ENCODE measurements at places on chromosomes 6 and 20.
A peak's percentile ranks its signal among the peaks of the same experiment; 100 is the strongest.

GRCh38 chr20:23437126-23437899 lies 2.2 kb upstream of the CSTL1 start:
- DNase-seq = no peak

DNA sequence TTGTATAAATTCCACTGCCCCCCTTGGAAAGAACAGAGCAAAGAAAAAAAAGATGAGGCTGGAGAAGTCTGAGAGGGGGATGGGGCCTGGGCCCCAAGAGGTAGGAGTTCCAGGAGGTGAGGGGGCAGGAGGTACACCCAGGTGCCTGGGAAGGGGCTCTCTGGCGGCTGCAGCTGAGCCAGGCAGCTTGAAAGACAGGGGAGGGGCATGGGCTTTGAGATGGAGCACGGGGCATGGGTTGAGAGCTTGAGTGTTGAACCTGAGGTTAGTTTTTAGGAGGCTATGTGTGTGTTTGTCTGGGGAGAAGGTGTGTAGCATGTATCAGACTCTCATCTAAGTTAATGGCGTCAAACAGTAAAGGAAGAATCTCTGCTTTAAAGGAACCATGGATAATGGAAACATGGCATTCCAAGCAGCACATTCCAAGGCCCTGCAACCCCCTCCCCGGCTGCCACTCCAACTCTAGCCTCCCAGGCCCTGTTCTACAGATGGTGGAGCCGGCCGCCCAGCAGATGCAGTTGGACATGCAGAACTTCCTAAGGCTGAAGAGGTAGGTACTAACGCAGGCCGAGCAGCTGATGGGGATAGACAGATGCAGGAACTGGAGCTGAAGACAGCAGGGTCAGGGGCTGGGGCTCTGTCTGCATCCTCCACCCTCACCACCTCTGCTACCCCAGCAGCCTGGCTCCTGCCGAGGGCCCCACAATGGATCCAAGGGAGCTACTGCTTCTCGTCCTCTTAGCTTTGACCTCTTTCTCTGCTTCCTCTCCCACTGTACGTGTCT lies 42.1 kb downstream of the MDFI start:
- DNase-seq = no peak

DNA sequence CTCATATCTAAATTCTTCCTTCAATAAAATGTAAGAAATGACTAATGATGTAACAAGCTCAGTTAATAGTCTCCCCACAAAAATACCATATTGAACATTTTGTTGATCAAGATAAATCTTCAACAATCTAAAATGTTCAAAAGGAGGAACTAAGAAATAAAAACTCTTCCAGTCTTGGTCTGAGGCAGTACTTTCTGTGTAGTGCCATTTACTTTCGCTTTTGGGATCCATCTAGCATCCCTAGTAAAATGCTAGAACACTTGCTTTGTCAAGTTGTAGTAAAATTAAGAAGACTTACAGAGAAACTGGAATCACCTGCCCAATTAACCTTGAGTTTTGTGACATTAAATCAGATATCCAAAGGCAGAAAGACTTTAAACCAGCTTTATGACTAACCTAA lies 246.4 kb downstream of the KHDRBS2 start:
- DNase-seq = no peak

DNA sequence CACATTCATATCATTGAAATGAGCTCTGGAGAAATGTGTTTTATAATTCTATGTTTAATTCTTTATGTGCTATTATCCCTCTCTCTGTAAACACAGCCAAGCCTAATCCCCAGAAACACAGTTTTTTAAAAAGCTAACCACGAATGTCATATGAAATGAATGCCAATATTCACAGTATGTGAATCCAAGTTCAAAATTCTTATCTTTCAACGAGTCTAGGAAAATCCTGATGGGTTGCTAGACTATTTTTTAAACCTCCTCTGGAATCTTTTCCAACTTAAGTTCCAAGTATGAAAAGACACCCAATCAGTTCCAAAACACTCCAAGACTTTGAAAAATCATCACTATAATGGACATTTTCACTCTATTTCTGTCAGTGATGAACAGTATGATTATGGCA lies 689.3 kb downstream of the HACE1 start:
- no peak for DNase-seq

DNA sequence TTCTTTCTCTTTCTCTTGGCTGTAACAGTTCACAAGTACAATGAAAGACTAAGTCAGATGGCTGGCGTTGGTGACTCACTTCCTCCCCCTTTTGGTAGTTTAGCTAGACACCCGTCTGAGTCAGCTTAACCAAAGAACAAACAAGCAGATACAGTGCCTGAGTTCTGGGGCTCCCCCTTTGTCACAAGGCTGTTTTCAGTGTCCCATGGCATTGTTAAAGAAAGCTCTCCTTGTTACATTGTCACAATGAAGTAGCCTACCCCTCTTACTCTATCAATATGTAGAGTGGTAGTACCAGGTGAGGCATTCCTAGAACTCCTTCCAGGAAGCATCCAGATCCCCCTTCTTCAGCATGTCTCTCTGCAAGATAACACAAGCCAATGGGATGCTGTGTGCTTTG lies 38.6 kb downstream of the KIAA0408 start:
- peak; percentile 65 for DNase-seq

GRCh38 chr6:47146431-47147174 lies 104.5 kb upstream of the ADGRF1 start:
- peak; percentile 7 for DNase-seq

- no peak for DNase-seq
Measured at GRCh38 chr6:110355727-110356126, 2.4 kb downstream of the METTL24 start.

DNA sequence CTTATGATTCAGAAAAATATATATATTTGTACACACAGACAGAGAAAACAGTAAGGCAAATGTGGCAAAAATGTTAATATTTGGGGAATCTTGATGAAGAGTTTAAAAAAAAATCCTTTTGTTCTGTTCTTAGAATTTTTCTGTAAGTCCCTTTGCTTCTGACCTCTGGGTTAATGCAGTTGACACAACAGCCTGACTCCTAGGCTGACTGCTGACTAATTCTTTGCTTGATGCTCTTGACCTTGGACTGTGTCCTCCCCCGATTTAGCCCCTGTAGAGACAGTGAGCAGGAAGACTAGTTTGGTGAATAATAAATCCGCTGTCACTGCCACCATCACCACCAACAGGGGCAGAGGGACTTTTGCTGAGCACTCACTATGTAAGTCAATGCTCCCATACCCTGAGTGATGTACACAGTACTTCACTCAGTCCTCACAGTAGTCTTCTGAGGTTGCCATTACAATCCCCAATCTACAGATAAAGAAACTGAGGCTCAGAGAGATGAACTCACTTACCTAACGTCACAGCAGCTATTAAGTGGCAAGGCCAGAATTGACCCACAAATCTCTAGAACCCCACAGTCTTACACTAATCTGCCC lies 71.7 kb downstream of the SNX5 start:
- DNase-seq = no peak

GRCh38 chr6:134041093-134041492 lies 11.3 kb downstream of the SLC2A12 start:
- DNase-seq = no peak

- DNase-seq = no peak
Measured at GRCh38 chr6:80638213-80639055, 532.0 kb downstream of the BCKDHB start.

GRCh38 chr6:6384520-6384919 lies 64.1 kb upstream of the F13A1 start:
- DNase-seq = no peak

DNA sequence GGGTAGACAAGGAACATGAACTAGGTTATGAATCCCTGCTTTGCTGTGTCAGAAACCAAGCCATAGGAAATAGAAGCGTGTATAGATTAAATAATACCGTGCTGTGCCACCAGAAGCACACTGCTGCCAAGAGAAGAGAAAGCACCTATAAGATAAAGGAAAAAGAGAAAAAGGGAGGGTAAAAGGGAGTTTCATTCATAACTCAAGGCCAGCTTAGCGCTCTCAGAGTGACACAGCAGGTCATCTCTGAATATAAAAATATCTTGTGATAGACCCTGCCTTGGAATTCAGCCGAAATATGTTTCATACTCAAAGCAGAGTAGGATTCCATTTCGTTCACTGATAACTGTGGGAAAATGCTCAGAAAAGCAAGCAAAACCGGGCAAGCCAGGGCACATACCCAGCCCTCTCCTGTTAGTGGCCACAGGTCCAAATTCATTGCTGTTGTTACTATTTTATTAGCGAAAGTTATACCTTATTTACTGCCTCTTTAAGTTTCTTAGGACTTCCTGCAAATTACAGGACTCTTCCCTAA lies 8.7 kb downstream of the JAG1 start:
- peak; percentile 63 for DNase-seq

- DNase-seq = no peak
Measured at GRCh38 chr20:36121981-36122930, 32.3 kb upstream of the EPB41L1 start.

- no peak for DNase-seq
Measured at GRCh38 chr6:4280707-4281106, 145.3 kb upstream of the ECI2 start.

- DNase-seq = no peak
Measured at GRCh38 chr6:25435416-25435985, 156.3 kb downstream of the CARMIL1 start.

DNA sequence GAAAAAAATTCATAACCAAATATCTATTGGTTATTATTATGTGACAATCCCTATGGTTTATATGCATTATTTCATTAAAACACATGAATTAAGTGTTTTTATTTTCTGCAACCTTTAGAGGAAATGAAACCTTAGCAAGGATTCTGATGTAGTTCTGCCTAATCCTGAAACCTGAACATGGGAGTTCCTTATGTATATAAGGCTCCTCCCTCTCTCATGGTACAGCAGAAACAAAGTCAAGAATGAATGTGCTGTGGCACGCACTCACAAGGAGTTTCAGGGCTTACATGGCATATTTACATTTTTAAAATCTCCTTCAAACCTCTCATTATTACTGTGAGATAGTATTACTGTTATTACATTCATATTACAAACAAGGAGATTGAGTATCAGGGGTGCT lies 426.4 kb upstream of the CITED2 start:
- DNase-seq = no peak

DNA sequence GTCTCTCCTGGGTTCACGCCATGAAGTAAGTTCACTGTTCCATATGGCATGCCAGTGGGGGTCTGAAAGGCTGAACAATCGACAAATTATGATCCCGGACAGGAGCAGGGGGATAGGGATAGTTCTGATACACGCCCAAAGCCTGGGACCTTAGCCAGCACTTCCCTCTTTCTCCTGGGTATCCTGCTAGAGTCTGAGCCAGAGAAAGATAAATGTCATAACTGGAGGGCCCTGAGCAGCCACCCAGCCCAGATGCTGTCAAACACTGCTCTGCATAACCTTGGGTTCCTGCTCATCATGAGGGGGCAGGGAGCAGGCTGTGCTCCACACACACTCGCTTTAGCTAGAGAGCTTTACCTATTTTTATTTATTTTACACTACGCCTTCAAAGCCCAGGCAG lies 12.3 kb downstream of the EDEM2 start:
- no peak for DNase-seq

DNA sequence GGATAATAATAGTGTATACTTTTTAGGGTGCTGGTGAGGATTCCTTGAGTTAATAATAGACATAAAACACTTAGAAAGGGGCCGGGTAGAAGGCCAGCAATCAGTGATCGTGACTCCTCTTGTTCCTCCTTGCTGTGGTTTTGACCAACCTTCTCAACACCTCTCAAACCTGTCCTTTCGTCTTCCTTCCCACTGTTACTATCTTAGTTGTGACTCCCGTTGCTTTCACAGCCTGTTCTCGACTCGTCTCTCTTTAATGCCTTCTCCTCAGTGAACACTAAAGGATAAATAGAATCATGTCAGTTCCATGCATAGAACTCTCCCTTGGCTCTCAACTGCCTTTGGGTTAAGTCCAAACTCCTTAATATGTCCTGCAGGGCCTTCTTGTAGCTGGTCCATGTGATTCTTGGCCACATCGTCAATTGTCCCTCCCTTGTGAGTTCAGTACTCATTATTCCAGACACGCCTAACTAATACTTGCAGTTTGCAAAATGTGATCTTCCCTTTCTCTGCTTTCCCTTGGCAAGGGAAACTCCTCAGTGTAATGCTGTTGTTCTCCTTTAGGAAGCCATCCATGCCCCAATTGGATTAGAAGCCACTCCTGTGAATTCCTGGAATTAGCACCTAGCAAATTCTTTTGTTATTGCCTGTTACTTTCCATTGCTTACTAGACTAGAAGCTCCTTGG lies 164.9 kb downstream of the UTRN start:
- DNase-seq = no peak

- no peak for DNase-seq
Measured at GRCh38 chr6:37372116-37372515, 18.3 kb downstream of the RNF8 start.

DNA sequence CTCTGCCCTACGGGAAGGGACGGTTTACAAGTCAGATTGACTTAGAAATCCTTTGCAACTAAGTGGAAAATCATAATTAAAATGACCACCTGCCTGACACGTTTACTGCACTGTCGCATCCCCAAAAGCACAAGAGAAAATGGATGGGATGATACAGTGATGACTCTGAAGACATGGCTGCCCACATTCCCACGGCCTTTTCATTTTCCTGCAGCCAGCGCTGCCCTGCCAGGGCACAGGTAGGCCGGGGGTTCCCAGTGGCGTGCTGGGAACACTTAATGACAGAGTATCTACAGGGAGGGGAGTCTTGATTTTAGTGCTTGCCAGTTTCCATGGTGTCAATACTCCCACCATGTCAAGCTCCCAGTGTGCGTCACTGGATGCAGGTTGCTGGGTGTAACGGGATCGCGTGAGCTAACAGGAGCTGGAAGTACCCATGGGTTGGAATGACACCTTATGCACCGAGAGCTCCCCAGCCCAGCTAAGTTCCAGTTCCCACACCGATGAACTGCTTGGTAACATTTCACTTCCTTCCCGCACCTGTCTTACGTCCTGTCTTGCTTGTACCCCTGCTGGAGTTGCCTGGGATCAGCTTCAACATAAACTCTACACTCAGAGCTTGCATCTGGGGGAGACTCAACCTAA lies 129.0 kb downstream of the ANKRD60 start:
- no peak for DNase-seq

GRCh38 chr6:150753371-150754064 lies 112.0 kb upstream of the MTHFD1L start:
- DNase-seq = peak; percentile 6

- DNase-seq = no peak
Measured at GRCh38 chr20:22924046-22924737, 110.9 kb upstream of the SSTR4 start.

DNA sequence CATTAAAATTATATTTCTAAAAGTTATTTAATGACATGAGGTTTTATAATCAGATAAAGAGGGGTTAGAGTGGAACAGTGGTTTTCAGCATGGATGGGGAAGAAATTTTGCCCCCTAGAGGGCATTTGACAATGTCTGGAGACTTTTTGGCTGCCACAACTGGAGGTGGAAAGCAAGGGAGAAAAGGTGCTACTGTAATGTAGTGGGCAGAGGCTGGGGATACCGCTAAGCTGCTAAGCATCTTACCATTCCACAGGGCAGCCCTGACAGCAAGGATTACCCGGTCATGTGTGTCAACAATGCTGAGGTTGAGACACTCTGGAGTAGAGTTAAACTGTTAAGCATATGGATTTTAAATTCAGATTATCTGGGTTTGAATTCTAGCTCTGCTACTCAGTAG lies 52.9 kb upstream of the FABP7 start:
- peak; percentile 33 for DNase-seq

- no peak for DNase-seq
Measured at GRCh38 chr6:146397638-146398037, 146.0 kb upstream of the RAB32 start.
